ENCODE measurements at places on chromosomes 12 and 14. TPM values are rescaled to one million over a fixed set of nuclear protein-coding genes. Genes with fewer than 3 reads are reported as not detected.
A peak's percentile ranks its signal among the peaks of the same experiment; 100 is the strongest.

The PLA2G1B gene
- total RNA-seq, result not detected

The LRRC9 gene
- not detected for total RNA-seq

The CRIP1 gene
- 45.9 TPM for total RNA-seq

The BATF gene
- total RNA-seq, result not detected

The BTBD6 gene
- total RNA-seq, result 119 TPM

The MYH6 gene
- total RNA-seq, result not detected

The GMPR2 gene
- 51.8 TPM for total RNA-seq

The HHIPL1 gene
- 0.84 TPM for total RNA-seq

The KRT80 gene
- 30.1 TPM for total RNA-seq

The BDKRB2 gene
- total RNA-seq, result 0.07 TPM

The POTEG gene
- 0.12 TPM for total RNA-seq

The PLEKHD1 gene
- total RNA-seq, result 0.15 TPM

The RNASE9 gene
- not detected for total RNA-seq

The CD4 gene
- total RNA-seq, result not detected

The TMEM121 gene
- 27.5 TPM for total RNA-seq

- no peak for DNase-seq
Observed at GRCh38 chr12:15520844-15521243, 198.5 kb downstream of the PTPRO start.

DNA sequence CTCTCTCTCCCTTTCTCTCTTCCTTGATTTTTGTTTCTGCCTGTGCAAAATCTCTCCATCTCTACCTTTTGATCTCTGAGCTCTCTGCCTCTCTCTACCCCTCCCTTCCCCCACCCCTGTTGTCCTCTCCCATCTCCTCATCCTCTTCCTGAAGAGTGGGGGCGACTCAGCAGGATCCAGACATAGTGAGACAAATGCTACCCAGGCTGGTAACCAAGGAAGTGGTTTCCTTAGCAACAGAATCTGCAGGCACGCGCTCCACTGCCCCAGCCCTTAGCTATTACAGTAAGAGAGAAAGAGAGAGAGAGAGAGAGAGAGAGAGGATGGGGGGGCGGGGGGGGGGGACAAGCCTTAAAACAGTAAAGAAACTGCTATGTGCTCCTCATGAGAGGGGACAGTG, 85.6 kb downstream of the CMKLR1 start:
- no peak for DNase-seq

- DNase-seq, result no peak
Observed at GRCh38 chr12:56785141-56785865, 22.2 kb downstream of the HSD17B6 start.

DNA sequence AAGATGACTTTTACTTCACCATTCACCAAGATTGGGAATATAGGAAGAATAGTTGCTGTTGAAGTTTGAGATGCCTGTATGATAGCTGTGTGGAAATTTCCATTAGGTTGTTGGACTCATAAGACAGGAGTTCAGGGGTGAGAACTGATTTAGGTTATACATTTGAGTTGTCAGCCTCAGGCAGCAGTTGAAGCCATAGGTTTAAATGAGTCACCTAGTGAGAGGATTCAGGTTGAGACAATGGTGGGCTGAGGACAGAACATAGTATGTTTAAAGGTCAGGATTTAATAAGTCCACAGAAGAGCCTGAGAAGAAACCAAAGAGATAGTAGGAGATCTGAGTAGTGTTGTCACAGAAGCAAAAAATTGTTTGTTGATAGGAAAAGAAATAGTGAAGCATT, 63.6 kb upstream of the MON2 start:
- no peak for DNase-seq

GRCh38 chr12:11347810-11348209, 37.6 kb upstream of the PRB4 start:
- DNase-seq, result peak; percentile 31

DNA sequence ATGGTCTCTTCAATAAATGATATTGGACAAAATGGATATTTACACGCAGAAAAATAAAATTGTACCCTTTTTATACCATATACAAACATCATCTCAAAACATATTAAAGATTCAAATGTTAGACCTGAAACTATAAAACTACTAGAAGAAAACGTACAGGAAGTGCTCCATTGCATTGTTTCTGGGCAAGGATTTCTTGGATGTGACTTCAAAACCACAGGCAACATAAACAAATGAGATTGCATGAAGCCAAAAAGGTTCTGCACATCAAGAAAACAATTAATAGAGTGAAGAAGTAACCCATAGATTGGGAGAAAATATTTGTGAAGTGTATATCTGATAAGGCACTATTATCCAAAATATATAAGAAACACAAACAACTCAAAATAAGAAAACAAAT, 812.4 kb downstream of the NRXN3 start:
- no peak for DNase-seq

DNA sequence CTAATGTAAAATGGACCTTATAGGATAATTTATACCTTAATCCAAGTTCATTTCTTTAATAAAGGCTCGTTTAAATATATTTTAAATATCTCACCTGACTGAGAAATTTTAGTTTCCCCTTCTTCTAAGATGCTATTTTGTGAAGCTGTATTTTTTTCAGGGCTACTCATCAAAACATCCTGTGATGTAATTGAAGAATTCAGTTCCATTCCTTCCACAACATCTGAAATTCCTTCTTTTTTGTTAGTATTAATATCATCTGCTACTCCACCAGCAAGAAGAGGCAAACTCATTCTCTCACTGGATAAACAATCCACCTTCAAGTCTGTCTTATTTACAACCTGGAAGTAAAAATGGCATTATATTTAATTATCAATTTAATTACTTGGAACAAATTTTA, 22.5 kb downstream of the LGALS3 start:
- no peak for DNase-seq

DNA sequence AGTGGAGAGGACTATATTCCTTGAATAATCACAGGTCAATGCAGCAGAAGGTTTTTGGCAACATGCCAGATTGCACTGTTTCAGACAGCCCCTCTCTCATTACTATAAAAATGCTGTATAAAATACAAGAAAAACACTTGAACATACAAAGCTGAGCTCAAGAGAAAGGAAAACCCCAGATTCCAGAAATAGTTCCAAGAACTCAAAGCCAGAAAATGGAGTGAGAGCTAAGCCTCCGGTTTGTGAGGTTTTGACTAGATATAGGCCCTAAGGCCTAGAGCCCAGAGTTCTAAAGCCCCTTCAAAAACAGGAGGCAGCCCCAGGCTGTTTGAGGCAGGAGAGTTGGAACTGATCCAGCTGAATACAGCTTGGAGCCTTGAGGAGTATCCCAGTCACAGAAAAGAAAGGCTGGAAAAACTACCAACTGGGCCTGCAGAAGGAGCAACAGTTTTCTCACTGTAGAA, 29.4 kb upstream of the ACTN1 start:
- DNase-seq, result no peak

GRCh38 chr12:74145328-74145727, 392.3 kb upstream of the ATXN7L3B start:
- no peak for DNase-seq

DNA sequence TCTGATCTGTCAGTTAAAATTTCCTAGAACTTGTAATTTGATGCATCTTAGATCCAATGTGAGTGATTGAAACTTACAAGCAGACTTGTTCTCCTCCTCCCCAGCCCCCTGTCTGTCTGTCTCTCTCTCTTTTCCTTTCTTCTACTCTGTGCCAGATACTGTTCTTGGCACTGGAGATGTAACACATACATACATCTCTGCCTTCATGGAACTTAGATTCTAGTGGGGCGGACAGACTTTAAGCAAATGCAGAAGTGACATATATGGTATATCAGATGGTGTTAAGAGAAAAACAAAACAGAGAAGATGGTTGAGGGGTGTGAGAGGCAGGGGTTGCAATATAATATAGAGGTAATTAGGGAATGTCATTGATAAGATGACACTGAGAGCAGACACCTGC, 6.6 kb downstream of the CHST11 start:
- DNase-seq, result no peak

- no peak for DNase-seq
Observed at GRCh38 chr14:83128783-83129182, 1595.1 kb upstream of the SEL1L start.

DNA sequence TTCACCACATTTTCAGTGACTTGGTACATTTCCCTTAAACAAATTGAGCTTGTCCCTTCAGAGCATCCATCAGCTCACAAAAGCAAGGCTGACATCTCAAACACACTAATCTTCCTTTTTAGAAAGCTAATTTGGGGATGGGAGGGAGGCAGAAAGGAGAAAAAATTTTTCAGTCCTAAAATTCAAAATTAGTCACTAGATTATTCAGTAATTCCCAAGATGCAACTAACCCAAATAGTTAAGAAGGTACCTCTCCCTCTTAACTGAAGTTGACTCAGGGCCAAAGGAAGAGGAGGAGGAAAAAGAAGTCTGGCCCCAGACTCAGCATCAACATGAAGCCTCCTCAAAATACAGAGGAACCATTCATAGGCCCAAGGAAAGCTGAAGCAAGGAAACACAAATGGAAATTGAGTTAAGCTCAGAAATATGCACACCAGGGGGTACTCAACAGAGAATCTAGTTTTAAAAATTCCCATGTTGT, 21.7 kb downstream of the CBX5 start:
- no peak for DNase-seq

- DNase-seq, result no peak
Observed at GRCh38 chr12:13581031-13581430, 384.5 kb downstream of the EMP1 start.

DNA sequence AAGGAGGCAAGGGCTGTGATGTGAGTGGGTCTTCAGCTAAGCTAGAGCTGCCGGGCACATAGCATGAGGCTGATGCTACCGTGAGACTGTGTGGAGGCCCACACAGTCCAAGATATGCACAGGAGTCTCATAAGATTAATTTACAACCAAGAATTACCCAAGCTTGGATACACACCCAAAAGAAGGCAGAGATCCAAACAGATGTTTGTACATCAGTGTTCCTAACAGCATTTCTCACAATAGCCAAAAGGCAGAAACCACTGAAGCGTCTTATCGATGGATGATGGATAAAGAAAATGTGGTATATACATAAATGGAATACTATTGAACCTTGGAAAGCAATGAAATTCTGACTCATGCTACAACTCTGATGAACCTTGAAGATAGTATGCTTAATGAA, 40.8 kb upstream of the RIC8B start:
- DNase-seq, result no peak

DNA sequence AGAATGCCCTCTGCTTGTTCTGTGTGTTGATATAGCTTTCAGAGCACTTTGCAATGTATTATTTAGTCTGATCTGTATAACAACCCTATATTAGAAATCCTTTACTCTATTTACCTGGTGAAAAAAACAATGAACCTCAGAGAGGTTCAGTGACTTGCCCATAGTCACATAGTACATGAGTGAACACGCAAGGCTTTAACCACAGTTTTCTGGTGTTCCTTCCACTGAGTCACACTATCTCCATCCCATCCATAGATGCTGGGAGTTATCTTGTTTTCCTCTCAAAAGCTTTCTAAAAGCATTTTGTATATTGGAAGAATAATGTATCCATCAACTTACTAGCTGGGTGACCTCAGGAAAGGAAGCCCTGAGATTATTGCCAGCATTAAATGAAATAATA, 104.5 kb downstream of the NT5DC3 start:
- no peak for DNase-seq

GRCh38 chr12:115452751-115453281, 768.8 kb upstream of the TBX3 start:
- DNase-seq, result no peak

DNA sequence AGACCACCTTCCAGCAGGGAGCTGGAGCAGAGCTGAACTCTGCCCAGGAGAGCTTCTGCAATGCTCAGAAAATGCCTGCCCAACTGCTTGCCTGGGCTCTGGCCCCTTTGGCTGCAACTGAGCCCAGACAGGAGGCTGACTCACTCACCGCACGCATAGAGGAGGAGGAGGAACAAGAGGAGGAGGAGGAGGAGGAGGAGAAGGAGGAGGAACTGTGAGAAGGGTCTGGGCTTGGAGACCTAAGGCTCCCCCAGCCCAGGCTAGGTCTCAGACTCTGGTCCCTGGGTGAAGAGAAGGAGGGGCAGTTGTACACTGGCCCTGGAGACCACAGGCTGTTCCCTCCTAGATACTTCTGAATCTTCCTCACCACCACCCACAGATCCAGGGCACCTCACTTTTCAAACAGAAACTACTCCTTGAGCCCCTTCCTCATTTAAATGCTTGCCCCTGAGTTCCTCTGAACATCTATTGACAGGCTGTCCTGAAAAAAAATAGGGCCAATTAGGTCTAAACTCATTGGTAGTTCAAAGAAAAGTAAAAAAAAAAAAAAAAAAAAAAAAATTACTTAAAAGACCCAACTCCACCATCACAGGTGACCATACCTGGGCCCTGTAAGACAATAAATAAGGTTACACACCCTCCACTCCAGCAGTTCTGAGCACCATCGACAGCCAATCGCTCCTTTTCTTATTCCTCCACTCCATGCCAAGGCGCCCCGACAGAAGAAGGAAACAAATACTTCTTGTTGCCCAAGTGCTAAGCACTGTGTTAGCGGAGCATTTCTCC, 674 bp downstream of the VDR start:
- DNase-seq, result peak; percentile 86

DNA sequence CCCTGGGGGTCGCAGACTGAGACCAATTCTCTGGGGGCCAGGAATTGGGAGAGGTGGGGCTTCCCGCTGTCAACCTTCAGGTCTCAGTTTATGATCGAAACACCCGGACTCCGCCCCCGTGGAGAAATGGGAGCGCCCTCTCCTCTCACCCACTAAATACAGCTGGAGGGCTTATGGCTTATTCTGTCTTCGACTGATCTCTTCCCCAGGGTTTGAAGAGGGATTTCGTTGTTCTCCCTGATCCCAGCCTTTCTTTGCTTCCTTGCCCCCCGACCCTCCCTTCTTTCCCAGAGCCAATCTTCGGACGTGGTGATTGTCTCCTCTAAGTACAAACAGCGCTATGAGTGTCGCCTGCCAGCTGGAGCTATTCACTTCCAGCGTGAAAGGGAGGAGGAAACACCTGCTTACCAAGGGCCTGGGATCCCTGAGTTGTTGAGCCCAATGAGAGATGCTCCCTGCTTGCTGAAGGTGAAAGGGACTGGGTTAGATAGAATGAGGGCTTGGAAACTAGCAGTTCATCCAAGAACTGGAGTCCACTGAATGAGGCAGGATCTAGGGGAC, 607 bp downstream of the OS9 start:
- peak; percentile 16 for DNase-seq

DNA sequence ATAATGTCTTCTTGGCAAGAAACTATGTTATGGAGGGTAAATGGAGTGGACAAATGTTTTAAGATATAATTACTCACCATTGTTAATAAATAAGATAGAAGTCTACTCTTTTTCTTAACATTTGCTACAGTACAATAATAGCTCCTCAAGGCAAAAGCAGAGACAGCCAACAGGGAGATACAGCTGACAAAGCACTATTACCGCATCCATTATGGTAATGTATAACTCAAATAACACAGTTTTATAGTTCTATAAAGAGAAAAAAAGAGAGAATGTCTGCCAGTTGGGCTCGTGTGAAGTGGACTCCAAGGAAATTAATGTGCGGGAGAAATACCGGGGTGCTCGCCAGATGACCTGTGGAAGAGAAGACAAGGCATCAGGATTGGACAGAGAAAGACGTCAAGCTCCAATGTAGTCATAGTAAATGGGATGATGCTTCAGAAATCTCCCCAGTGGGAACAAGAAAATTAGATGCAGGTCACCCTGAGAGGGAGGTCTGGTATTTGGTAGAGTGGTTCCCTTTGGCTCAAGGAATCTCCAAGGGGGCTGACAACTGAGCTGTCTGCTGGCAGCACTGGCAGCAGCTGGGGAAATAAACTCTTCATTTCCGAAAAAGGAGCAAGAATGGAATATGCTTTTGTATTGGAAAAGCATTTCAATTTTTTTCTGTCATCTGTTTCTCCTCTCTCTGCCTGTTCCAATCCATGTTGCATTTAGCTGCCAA, 343.9 kb downstream of the LRFN5 start:
- no peak for DNase-seq
